NCI-H526 treated with DMSO at 0.1 percent for 48 hours (cell line): ENCODE measurements at places on chromosomes 3 and 15.

DNA sequence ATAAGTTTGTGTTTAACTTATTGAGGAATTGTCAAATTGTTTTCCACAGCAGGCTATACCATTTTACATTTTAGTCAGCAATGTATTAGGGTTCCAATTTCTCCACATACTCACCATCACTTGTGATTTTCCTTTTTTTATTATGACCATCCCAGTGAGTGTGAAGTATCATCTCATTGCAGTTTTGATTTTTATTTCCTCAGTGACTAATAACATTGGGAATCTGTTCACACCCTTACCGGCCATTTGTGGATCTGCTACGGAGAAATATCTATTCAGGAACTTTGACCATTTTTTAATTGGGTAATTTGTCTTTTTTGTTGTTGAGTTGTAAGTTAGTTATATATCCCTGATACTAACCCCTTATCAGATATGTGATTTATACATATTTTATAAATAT is 54.8 kb upstream of the LMCD1 start:
- DNase-seq = no peak

- no peak for DNase-seq
These were observed 84.7 kb downstream of the MRPL46 start for GRCh38 chr15:88382482-88382983.

DNA sequence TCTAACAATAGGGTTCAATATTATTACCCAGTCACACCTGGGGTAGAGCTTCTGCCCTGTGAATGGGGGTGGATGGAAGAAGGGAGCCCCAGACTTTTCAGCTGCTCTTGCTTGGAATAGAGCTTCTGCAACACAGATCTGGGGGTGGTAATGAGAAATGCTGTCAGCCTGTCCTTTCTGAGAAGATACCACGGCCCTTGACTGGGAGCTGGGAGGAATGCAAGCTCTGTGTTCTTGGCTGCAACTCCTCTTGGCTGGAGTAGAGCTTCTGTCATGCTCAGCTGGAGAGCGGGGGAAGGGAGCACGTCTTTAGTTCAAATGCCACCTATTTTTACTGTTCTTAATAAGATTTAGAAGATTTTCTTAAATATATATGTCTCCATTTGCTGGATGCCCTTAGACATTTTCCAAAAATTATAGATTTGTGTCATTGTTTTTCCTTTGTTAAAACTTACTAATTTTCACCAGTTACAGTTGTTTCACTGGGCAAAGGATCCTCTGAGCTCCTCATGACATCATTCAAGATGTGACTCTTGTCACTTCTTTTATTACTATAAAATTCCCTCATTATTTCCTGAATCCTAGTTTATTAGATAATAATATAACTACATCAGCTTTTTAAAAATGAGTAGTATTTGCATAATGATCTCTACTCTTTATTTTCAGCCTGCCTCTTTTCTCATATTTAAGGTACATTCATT is 180.0 kb upstream of the TGFBR2 start:
- no peak for DNase-seq

DNA sequence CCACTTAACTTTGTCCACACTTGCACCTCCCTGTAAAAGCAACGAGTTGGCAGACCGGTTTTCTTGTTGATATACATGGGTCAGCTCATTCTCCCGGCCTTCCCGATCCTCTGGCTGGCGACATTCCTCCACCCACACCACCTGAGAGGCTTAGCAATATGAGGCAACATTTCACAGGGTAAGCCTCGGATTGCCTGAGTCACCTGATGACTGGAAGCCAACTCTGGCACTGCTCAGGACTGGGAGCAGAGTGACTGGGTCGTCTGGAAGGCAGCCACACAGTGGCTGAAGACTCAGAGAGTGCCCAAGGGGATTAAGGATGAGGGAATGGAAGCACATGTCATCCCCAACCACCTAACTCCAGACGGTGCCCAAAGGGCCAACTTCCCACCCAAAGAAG is 9.8 kb downstream of the HOMER2 start:
- no peak for DNase-seq

- no peak for DNase-seq
These were observed 5.7 kb upstream of the CAV3 start for GRCh38 chr3:8727605-8728512.

GRCh38 chr3:138082992-138083386 is 32.4 kb downstream of the DZIP1L start:
- no peak for DNase-seq

DNA sequence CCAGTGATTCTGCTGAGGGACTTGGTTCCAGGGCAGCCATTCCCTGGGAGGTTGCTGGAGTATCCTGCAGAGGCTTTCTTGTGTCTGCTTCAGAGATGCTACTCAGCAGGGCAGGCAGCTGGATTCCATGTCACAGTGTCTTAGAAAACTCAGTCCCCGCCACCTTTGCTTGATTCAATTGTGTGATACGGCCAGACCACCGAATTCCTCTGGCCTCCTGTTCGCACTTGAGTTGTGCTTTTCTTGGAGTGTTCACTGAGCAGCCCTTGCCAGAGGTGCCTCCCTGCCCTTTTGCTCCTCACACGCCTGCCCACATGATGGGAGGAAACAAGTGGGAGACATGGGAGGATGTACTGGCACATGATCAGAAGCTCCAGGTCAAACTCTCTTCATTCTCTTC is 19.6 kb upstream of the SHC4 start:
- no peak for DNase-seq

GRCh38 chr3:66931291-66931690 is 66.8 kb upstream of the KBTBD8 start:
- peak; percentile 52 for DNase-seq

DNA sequence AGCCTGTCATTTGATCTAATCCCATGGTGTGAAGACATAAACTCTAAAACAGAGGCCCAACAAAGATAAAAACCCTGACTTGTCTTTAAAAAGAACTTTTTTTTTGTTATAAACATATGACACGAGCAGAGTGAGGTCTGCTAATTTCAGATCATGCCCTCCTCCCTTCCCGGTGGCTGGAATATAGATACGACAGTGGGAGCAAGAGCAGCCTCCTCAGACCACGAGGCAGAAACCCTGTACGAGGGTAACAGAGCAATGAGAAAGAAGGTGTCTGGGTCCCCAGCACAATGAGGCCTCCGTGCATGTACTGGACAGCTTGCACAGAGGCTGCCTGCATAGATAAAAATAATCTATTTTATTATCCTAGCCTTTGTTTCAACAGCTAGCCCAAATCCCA is 5.8 kb downstream of the TPRA1 start:
- no peak for DNase-seq

DNA sequence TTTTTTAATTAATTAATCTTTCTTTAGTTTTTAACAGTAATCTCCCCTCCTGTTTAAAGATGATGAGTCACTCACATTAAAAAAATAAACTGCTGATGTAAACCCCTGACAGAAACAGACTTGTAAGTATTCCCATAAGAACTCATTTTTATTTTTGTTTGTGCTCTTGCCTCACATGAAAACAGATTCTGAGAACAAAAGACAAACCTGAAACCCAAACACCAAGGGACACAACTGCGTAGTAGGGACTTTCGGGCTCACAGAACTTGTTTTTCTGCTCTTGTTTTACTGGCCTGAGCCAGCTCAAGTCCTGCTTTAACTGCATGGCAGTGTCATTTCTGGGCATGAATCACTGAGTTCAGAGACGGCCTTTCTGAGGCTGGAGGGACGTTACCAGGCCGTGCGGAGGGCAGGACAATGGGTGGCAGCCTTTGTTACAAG is 600.8 kb downstream of the FOXP1 start:
- no peak for DNase-seq

DNA sequence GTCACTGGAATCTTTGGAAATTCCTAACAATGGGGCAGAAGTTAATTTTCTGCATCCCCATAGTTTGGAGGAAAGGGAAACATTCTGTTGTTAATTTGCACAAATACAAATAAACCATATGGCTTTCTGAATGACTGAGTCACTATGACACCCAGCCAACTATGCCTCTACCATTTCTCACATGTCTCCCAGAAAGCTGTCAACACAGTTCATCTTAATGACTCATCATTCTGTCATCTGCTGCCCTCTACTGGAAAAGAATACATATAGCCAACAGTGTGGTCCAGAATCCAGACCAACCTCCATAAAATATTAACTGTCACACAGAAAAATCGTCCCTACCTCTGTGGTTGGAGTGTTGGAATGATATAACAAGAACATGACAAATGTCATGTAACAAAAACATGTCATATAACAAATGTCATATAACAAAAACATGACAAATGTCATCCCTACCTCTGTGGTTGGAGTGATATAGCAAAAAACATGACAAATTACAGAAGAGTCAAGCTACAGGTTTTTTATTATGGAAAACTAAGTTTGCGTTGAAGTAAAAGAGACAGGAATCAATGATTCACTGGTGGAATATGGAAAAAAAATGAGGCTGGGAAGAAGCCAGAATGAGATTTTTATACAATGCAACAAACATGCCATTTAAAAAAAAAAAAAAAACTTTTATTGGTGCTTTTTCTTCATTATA is 47.7 kb upstream of the GYG1 start:
- DNase-seq = peak; percentile 79

GRCh38 chr3:58384381-58385090 is 49.1 kb downstream of the PDHB start:
- no peak for DNase-seq

DNA sequence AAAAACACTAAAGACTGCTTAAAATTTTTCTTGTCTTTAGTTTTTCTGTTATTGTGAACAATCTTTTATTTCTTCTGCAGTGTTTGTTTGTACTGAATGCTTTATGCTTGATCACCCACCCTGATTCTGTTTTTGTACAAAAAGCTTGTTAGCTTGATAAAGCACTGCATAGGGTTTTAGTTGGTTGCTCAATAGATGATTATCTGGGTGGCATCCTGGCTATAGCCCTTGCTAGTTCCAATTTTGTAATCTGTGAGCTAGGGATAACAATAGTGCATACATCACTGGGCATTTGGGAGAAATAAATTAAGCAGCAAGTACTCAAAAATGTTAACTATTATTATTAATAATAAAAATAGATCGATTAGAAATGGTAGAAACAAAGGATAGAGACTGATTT is 102.3 kb downstream of the ZPLD1 start:
- no peak for DNase-seq

GRCh38 chr15:44788748-44789147 is 52.4 kb downstream of the TRIM69 start:
- DNase-seq = no peak

DNA sequence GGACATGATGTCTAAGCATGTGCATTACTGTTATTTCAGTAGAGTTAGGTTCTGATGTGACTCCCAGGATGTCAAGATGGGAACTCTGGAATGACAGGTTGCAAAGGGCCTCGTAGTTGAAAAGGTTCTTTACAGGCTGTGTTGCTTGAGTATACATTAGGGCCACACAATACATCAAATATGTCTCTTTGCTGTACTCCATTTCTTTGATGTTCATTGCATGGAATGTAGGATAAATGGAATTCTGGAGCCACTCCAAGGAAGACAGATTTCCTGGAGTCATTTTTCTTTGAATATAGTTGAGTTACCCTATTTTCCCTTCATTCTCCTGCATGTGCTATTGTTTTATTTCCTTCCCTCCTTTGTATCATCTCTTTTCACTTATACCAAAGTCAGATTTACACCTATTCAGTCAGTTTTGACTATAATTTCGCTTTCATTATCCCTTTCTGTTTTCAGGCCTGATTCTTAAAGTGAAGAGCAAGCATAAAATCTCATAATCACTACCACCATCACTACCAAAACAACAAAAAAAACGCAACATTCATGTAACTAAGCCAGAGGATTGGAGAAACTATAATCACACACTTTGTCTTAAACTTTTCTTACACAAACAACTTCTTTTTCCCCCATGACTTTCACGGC is 61.2 kb upstream of the PTX3 start:
- DNase-seq = no peak

DNA sequence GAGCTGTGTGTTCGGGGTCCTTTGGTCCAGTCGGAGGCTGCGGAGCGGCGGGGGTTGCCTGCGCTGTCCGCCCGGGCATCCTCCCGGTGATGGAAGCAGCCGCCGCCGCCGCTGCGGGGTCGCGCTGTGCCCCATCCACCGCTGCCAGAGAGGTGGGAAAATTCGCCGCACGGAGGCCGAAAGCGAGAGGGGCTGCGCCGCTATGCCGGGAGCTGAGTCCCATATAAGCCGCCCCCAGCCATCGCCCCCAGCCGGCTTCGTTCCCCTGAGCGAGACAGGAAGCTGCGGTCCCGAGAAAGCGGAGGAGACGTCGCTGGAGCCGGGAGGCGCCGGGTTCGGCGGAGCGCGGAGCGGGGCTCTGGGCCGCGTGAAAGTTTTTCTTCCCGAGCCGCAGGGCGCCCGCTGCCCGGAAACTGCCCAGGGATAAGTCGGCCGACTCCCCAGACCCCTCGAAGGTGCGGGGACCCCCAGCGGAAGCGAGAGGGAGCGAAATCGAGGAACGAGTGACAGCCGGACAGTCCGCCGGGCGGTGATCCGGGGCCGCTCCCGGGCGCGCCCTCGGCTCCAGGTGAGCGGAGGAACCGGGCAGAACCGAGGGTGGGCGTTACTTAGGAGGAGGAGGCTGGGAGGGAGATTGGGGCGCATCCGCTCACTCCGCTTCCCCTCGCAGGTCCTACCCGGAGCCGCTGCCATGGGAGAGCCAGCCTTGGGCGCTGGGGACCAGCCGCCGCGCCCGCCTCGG is 574 bp downstream of the CHST2 start:
- peak; percentile 50 for DNase-seq

- DNase-seq = no peak
These were observed 143.4 kb downstream of the FEZF2 start for GRCh38 chr3:62229908-62230307.

- no peak for DNase-seq
These were observed 13.3 kb downstream of the ZNF592 start for GRCh38 chr15:84761607-84762131.

DNA sequence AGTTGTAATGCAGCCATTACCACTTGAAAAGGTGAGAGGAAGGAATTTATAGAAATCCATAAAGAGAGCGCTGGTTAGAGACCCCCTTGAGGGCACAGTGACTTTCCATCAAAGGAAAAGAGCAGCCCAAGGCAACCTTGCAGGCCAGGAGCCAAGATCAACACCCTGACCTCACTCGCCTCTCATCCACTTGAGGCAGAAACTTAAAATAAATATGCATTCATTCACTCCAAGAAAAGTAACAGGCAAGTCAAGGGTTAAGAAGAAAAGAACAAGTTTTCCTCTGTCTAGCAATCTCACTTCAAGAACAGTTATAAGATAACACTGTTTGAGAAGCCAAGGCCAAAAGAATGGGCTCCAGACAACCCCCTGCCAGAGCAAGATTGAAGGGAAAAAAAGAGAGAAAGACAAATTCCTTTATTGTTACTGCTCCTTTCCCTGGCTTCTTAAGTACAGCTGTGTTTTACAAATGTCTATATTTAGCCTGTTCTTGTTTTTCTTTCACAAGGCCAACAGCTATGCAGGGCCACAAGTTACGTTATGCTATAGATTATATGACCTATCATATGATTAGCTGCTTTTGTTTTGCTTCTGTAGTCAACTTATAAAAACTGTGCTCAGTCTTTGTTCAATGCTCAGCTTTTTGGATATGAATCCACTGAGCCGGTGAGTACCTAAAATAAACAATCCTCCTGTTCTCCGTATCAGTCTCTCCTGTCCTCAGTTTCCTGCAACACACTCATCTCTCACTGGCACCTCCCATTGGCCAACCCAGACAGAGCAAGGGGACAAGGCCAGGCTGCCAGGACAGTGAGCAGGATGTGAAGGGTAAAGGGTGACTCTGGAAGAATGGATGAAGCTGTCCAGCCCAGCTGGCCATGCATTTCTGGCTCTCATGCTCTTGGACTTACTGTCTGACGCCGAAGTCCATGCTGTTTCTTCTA is 15.8 kb upstream of the SSUH2 start:
- no peak for DNase-seq

GRCh38 chr3:58874795-58875194 is 175.0 kb downstream of the CFAP20DC start:
- no peak for DNase-seq
